Myometrial cell (primary cell): ENCODE measurements at places on chromosomes 2 and 18. TPM values are rescaled to one million over a fixed set of nuclear protein-coding genes. Genes with fewer than 3 reads are reported as not detected.

TBC1D8 gene
- total RNA-seq, result 7.5 and 11.3 TPM in 2 replicates

IL36B gene
- not detected in 2 replicates for total RNA-seq

GALNT14 gene
- 0.18 and 0.29 TPM in 2 replicates for total RNA-seq

LHCGR gene
- not detected in 2 replicates for total RNA-seq

OTOS gene
- not detected in 2 replicates for total RNA-seq

UGT1A3 gene
- total RNA-seq, result not detected in 2 replicates

NBAS gene
- 53.0 and 56.0 TPM in 2 replicates for total RNA-seq

ST8SIA3 gene
- not detected in 2 replicates for total RNA-seq

SLC9A2 gene
- not detected in 2 replicates for total RNA-seq

UGT1A5 gene
- total RNA-seq, result not detected in 2 replicates

TGFA gene
- total RNA-seq, result not detected in 2 replicates

RESP18 gene
- total RNA-seq, result not detected in 2 replicates

DAW1 gene
- total RNA-seq, result 2.8 and 9.8 TPM in 2 replicates

CAPN14 gene
- total RNA-seq, result under 0.01 TPM in 2 replicates

RUFY4 gene
- total RNA-seq, result not detected in 2 replicates
